Esophagus mucosa (tissue), 1 donor: ENCODE measurements at places on chromosomes 16 and 17.

GRCh38 chr16:30979170-30980022 is 5.6 kb upstream of the HSD3B7 start:
- no peak for ATAC-seq

DNA sequence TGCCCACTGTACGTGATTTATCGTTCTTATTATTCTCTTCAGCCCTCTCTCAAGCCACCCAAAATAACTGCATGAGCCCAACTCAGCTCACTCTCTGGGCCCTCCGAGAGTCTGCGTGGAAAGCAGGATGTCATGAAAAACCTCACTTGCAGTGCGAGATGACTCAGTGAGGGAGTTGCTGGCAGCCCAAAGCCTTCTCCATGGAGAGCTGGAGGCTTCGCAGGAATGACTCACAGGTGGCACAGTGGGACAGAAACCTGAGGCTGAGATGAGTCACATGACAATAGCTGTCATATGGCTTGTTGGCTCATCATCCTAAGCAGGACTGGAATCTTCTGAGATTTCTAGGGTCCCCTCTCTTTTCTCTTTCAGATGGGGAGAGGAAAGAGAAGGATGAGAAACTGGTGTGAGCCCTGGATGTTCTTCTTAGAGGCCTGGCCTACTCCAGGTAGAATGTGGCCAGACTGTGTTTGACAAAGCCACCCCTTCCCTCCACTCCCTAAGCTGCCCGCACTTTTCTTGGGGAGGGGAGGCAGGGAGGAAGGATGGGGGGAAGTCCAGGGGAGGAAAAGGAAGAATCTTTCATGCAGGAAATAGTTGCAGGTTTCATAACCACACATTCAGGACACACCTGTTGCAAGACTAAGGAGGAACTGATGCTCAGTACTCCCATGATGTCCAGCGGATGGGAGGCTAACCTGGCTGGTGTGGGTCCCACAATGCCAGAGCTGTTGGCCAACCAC is 160.6 kb upstream of the RPL38 start:
- ATAC-seq: peak; percentile 97

GRCh38 chr16:84013787-84014569 is 28.6 kb downstream of the SLC38A8 start:
- ATAC-seq: peak; percentile 95

DNA sequence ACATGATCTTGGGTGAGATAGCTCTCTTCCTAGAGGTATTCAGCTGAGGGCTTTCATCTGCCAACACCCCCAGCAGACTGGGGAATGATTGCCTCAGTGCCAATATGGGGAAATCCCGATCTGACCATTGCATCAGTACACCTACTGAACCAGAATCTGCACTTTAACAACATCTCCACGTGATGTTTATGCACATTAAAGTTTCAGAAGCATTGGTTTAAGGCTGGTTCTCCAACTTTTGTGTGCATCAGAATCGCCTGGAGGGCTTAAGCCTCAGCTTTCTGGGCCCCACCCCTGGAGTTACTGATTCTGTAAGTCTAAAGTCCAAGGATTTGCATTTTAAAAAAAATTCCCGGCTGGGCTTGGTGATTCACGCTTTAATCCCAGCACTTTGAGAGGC is 123.6 kb upstream of the MED13 start:
- peak; percentile 86 for ATAC-seq

- ATAC-seq: no peak
These were observed 403 bp upstream of the KRTAP3-1 start for GRCh38 chr17:41009301-41009760.

DNA sequence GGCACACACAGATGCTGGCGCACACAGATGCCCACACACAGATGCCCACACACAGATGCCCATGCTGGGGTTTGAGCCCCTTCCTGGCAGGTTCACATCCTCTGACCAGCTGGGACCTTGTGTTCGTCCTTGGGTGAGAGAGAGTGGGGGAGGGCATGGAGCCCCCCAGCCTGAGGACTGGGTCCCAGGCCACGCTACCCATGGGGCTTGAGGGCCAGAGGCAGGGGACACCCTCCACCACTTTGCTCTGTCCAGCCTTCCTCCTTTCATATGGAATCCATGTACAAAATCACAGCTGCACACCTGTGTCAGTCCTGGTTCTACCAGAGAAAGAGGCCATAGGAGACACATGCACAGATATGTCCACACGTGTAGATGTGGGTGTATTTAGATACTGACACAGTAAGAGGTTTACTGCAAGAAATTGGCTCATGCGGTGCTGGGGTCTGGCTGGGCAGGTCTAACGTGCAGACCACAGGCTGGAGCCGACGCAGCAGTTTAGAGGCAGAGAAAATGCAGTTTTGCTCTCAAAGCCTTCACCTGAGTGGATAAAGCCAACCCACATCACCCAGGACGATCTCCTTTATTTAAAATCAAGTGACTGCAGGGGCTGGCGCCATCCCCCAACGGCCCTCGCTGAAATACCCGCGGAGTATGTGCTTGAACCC is 10.8 kb downstream of the SLC22A31 start:
- ATAC-seq: no peak

- ATAC-seq: no peak
These were observed 13.6 kb upstream of the TMEM220 start for GRCh38 chr17:10743316-10744009.

- ATAC-seq: no peak
These were observed 149.8 kb downstream of the RBFOX3 start for GRCh38 chr17:79461041-79461440.

GRCh38 chr16:50301626-50302471 is 35.5 kb downstream of the ADCY7 start:
- peak; percentile 49 for ATAC-seq

DNA sequence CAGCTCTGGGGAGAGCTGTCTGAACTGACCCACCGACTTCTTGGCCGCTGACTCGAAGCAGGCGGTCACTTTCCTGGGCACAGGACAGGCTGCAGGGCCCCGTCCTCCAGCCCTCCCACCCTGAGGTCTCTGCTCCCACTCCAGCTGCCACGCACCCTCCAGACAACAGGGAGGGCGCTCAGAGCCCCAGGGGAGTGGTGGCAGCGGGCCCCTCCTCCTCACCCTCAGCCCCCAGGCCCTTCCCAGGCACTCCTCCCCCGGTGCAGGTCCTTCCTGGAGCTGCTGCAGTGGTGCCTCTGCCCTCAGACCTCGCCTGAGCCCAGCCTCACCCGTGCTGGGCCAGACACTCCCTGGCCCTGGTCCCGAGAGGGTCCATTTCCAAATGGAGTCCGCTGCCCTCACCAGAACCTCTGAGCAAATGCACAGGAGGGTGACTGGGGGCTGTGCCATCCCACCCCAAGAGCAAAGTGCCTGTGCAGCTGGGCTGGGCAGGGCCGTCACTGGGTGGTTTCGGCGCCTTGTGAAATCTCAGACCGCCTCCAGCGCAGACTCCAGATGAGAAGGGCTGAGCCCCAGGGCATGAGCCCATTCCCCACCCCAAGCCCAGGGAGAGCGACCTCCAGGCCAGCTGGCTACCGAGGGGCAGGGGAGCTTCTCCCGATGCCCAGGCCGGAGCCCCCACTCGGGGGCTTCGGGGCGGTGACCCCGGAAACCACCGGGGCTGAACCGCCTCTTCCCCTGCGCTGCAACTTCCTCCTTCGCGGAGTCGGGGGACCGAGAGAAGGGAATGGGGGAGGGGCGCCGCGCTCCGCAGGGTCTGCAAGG is 717 bp downstream of the CYBA start:
- ATAC-seq: peak; percentile 11

DNA sequence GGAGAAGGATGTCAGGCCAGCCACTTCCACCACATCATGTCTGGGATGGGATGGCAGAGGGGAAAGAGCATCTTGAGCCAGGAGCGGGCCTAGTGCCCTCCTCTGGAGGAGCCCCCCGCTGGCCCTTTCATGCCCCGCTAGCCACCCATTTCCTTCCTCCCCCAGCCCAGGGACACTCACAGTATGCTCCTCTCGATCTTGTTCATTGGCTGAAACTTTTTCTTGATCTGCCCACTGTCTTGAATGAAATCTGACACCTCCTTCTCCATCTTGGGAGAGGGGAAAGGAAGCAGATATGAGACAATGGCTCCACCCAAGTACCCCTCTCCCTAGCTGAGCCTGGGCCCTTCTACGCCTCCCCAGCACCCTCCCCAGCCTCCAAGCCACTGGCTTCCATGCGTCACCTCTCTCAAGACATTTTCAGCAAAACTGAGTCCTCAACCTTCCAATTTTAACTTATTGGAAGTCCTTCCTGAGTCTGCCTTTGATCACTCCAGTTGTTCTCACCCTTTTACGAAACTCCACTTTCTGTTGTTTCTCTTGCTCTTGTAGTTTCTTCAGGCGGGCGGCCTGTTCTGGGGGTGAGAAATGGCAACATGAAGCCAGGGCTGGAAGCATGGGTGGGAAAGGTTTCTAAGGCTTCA is 7.2 kb downstream of the SPAG7 start:
- ATAC-seq: no peak

GRCh38 chr17:8175795-8176196 is 384 bp downstream of the TMEM107 start:
- ATAC-seq: peak; percentile 1

GRCh38 chr17:9646546-9646885 is 1.2 kb downstream of the USP43 start:
- ATAC-seq: no peak

GRCh38 chr17:48616717-48617470 is 1.8 kb upstream of the HOXB8 start:
- ATAC-seq: no peak

- no peak for ATAC-seq
These were observed 93.8 kb upstream of the FAM20A start for GRCh38 chr17:68694791-68695485.

DNA sequence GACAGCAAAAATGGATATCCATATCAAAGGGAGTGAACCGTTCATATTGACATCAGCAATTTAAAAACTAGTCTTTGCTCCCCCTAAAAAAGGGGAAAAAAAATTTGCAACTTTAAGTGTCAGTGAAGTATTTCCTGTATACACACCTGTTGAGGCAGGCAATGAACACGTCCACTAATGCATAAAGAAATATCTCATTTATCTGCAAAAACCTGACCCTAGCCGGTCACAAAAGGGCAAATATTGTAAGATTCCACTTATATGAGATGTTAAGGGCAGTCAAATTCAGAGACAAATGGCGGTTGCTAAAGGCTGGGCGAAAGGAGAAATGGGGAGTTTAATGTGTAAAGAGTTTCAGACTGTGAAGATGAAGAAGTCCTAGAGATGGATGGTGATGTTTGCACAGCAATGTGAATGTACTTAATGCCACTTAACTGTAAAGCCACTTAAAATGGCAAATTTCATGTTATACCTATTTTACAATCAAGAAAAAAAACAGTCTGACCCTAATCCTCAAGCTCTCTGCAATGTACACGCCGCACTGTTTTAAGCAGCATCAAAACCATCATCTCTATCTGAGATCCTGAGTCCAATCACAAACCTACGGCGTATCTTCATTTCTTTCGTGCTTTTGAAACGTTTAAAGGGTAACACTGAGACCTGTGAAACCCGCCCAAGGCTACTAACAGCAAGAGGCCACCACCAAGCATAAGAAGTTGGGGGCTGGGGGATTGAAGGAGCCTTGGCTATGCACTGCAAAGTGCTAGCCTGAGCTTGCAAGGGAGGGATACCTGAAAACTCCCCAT is 1.1 kb downstream of the PARN start:
- no peak for ATAC-seq

GRCh38 chr17:48578616-48579470 is 693 bp upstream of the HOXB4 start:
- peak; percentile 29 for ATAC-seq

GRCh38 chr17:32489320-32490100 is 2.7 kb downstream of the CDK5R1 start:
- ATAC-seq: no peak

GRCh38 chr17:27486741-27487140 is 30.5 kb downstream of the KSR1 start:
- no peak for ATAC-seq

GRCh38 chr16:85458968-85459367 is 154.2 kb upstream of the GSE1 start:
- peak; percentile 10 for ATAC-seq

DNA sequence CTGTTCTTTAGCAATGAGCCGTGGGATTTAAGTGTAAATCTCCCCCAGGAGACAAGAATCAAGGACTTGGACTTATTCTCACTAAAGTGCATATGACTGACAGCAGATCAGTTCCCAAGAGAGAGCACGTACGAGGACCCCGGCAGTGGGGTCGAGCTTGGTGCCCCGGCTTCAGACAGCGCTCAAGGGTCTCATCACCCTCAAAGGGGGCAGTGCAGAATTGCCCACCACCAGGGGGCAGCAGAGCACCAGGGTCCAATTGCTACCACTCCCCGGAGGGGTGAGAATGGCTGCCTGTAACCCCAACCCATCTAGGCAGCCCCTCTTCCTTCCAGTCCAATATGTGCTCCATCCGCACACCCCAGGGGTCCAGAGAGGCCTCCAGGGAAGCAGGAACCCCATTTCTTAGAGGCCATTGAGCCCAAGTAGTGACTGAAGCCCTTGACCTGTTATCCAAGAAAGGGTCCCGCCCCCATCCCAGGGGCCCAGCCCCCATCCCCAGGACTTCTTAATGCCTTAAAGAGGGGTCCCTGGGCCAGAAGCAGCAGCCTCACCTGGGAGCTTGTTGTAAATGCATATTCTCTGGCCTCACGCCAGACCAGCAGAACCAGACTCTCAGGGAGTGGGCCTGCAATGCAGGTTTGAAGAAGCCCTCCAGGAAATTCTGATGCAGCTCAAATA is 86.1 kb downstream of the ZDHHC7 start:
- peak; percentile 41 for ATAC-seq

- peak; percentile 77 for ATAC-seq
These were observed 209.5 kb downstream of the AATF start for GRCh38 chr17:37158290-37158689.

GRCh38 chr16:3252967-3253366 is 3.5 kb downstream of the MEFV start:
- ATAC-seq: no peak

GRCh38 chr16:31441956-31442355 is 633 bp downstream of the ZNF843 start:
- ATAC-seq: no peak

- peak; percentile 18 for ATAC-seq
These were observed 7.5 kb downstream of the IL4R start for GRCh38 chr16:27321013-27321915.
